ENCODE measurements at places on chromosomes 5 and 9.
A peak's percentile ranks its signal among the peaks of the same experiment; 100 is the strongest.

DNA sequence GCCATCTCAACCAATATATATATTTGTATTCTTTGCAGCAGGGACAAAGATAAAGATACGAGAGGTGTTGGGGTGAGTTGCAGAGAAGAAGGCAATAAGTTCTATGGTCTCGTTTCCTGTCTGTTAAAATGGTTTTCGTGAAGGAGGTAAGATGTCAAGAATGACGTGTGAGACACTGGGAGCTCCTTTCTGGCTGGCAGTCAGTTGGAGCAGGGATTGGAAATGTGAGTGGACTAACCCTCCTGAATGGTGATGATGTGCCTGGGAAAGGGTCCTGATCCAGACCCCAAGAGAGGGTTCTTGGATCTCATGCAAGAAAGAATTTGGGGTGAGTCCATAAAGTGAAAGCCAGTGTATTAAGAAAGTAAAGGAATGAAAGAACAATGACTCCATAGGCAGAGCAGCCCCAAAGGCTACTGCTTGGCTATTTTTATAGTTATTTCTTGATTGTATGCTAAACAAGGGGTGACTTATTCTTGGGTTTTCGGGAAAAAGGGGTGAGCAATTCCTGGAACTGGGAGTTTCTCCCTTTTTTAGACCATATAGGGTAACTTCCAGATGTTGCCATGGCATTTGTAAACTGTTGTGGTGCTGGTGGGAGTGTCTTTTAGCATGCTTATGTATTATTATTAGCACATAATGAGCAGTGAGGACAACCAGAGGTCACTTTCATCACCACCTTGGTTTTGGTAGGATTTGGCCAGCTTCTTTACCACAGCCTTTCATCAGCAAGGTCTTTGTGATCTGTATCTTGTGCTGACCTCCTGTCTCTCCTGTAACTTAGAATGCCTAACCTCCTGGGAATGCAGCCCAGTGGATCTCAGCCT lies 53.7 kb downstream of the SPATA31C2 start:
- DNase-seq, result no peak

DNA sequence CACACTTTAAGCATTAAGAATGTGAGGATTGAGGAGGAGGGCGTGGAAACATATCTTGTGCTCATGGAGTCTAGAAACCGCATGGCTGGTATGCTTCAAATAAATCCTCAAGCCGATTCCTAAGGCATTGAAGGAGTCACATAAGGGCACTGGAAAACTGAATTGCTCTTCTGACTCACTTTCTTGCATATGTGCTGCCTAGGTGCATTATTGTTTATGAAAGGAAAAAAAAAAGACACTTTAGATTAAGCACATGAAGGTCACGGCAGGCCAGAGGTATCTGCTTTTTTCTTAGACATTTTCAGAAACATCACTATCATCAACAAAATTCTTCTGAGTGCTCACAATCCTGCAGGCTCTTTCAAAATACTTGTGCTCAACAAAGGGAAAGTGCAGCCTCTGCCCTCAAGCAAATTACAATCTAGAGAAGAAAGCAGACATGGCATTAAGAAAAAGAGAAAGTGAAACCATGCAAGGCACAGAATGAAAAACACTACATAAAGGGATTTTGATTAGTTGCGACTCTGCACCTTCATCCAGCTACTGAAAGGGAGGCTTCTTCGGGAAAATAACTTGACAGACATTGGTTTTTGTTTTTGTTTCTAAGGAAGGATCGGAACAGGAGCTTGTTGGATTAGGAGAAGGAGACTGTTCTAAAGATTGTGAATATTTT lies 2117.6 kb downstream of the MAT2B start:
- no peak for DNase-seq

- DNase-seq, result no peak
These were observed 167.8 kb downstream of the COL23A1 start for GRCh38 chr5:178422400-178422775.

- peak; percentile 80 for DNase-seq
These were observed 204.6 kb downstream of the PCSK1 start for GRCh38 chr5:96228408-96228807.

- peak; percentile 65 for DNase-seq
These were observed 682.8 kb upstream of the WWC1 start for GRCh38 chr5:167608390-167609272.

GRCh38 chr5:149490599-149491485 lies 60.4 kb downstream of the CSNK1A1 start:
- no peak for DNase-seq

- DNase-seq, result no peak
These were observed 7.2 kb downstream of the P4HA2 start for GRCh38 chr5:132220491-132220890.

DNA sequence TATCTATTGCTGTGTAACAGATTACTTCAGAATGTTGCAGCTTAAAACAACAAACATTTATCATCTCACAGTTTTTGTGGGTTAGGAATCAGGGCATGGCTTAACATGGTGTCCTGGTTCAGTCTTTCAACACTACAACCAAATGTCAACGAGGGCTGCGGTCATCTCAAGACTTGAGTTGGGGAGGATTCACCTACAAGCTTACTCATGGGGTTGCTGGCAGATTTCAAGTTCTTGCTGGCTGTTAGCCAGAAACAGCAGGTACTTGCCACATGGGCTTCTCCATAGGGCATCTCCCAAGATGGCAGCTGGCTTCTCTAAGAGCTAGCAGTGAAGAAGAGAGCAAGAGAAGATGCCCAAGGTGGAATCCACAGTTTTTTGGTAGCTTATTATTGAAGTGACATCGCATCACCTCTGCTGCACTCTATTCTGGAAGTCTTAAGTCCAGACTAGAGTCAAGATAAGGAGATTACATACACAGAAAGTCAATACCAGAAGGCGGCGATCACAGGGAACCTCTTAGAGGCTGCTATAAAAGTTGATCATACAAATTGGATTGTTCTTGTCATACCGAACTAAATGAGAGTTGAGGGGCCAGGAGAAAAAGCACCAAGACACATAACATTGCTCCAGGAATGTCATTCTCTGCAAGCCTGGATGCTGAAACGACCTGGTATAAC lies 42.2 kb downstream of the C9orf153 start:
- DNase-seq, result no peak

DNA sequence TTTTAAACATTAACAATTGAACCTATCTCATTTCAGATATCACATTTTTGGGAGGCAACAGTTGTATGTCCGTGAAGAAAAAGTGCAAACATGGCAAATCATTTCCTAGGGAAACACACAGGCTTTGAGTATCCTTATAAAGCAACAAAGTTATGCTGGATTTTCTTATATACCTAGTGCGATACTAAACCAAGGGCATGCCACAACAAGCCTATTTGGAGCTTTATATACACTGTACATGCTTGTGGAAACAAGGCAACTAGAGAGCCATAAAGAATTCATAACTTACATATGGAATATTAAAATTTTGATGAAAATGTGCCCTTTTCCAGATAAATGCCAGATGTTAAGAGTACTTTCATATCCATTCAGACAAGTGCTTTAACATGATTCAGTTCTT lies 191.4 kb downstream of the DCP2 start:
- peak; percentile 74 for DNase-seq

DNA sequence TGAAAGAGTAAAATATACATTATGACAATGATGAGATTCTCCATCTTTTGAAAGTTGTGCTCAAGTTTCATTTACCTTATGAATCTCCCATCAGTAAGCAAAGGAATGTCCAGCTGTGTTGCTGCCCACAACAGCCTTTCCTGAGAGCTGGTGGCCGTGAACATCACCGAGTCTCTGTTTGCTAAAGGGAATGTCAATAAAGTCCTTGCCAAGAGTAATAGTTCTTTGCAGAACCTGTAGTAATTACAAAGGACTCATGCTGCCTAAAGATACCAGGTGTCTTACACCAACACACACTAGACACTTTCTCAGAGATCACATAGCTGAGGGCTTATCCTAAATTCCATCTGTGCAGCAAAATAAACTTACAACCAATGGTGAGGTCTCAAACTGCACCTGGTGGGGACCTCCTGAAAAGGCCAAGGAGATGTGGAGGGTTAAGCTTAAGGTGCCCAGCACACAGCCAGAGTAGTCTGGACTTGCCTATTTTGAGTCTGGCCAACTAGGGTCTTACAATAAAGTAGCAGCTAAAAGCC lies 111.1 kb upstream of the DAPK1 start:
- DNase-seq, result no peak

DNA sequence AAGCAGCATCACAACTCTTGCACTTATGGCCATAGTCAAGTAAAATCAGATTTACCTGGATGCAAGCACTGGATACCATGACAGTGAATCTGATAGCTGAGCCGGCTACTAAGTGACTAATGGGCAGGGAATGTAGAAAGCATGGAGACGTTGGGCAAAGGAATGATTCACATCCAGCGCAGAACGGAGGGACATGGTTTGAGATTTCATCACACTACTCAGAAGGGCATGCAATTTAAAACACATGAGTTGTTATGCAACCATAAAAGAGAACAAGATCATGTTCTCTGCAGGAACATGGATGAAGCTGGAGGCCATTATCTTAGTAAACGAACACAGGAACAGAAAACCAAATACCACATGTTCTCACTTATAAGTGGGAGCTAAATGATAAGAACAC lies 169.1 kb upstream of the PIK3R1 start:
- peak; percentile 95 for DNase-seq

DNA sequence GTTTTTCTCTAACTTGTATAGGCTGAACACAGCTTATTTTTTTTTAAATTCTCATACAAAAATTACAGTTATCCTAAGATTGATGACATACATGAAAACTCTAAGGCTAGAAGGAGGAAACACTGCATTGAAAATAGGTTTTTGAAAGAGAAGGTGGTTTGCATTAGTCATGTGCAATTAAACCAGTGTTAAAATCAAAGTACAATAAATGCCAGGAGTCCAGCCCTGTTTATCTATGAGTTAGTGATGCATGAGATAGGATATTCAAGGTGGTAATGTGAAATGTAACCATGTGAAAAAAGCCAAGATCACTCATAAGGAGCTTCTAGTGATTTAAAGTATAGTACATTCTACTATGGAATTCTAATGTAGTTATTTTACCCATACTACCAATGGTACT lies 444.9 kb upstream of the CYLC2 start:
- DNase-seq, result no peak

GRCh38 chr5:135680713-135681112 lies 101.9 kb upstream of the CXCL14 start:
- no peak for DNase-seq

DNA sequence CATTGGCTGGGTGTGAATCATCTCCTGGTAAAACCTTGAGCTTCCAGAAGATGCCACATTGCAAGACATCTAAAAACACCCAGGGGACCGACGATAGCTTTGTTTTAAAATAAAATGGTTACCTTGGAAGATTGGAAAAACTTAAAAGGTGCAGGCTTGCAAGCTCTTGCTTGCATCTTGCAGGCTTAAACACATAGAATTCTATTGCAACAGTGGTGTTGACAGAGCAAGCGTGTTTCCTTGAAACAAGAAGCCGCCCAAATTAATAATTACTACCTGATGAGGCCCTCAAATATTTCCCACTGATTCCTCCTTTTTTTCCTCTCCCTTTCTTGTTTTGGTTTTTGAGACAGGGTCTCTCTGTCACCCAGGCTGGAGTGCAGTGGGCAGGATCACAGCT lies 137.1 kb upstream of the BASP1 start:
- DNase-seq, result no peak

DNA sequence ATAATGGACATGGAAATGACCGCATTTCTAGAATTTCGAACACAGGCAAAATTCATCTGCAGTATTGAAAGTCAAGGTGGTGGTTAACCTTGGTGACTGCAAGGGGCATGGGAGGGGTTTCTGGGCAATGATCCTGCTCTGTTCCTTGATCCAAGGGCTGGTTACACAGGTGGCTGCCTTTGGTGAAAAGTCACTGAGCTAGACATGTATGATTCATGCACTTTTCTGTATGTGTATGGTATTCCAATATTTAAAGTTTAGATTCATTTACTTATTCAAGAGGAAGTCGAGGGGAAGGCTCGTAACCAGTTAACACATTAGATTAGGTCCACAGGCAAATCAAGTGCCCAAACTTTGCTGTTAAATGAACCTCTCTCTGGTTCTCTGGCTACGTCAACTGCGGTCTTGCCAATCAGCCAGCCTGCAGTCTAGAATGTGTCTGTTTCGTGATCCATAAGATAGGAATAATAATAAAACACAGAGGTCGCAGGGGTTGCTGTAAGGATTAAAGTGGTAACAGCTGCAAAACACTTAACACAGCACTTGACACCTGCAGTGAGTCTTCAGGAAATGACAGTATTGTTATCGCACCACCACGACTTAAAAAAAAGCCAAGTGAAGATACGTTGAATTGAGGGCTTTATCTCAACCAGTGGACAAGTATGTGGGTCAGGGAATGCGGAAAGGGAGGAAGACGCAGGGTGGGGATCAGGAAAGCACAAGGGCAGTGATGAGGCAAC lies 92.5 kb downstream of the TLE1 start:
- DNase-seq, result no peak

DNA sequence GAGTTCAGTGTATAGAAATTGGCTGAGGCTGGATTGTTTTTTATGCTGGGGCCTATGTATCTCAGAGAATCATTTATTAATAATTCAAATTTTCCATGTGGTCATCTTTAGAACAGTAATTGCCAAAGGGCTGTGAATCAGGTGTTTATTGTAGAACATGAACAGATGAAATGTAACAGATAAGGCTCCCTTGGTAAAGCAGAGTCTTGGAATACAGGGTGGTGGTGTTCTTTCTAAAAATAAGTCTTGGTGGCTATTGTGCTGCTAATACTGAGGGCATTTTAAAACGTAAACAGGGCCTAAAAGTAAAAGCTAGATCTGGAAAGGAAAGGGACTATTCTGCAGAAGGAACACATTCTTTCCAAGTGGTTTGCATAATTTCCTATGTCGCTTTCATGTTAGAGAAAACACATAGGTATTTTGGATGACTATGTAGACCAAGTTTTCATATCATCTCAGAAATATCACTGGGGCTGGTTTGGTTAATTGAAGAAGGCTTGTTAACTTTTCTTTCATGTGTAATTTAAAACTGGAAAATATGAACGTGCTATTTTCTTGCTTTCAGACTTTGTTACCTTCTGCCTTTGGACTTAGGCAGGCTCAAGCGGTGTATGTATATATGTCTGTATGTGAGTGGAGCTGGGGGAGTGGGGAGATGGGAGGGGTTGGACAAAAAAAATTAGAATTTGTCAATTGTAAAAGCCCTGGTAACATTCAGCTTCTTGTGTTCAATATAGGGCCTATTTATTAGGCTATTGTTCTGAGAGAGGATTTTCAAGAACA lies 119.9 kb upstream of the ANKRD55 start:
- DNase-seq, result no peak

GRCh38 chr5:178940569-178941360 lies at the start of gene ZNF454:
Gene ZNF454, plus strand, starts transcription at chr5:178941198. Its CDS starts 1,594 bp downstream, at chr5:178942792.
- peak; percentile 14 for DNase-seq
